ENCODE measurements at places on chromosomes 4 and X. TPM values are rescaled to one million over a fixed set of nuclear protein-coding genes. Genes with fewer than 3 reads are reported as not detected.

GLRB gene
- 3.2 TPM for total RNA-seq

CTAG2 gene
- total RNA-seq: not detected

SMIM10L2A gene
- 1.1 TPM for total RNA-seq

DNA sequence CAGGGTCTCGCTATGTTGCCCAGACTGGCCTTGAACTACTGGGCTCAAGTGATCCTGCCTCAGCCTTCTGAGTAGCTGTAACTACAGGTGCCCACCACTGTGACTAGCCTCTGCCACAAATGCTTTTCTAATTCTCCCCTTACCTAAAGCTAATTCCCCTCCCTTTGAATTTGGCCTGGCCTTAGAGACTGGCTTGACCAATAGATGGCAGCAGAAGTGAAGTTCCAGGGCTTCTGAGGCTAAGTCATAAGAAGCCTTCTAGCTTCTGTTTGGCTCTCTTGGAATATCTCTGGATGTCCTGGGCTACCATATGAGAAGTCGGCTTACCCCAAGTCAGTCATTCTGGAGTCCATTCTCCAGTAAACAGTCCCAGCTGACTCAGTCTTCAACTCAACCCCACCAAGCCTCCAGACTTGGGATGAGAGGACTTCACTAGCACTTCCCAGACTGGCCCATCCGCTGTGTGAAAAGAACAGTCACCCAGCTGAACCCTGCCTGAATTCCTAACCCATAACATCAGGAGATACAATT, 61.0 kb downstream of the HPRT1 start:
- no peak for DNase-seq
- H3K36me3 ChIP-seq: no peaks in the 10 kb centered on the region
- H3K27me3 ChIP-seq: no peaks in the 10 kb centered on the region
- no peak overlapping the region for H3K27ac ChIP-seq
